ENCODE measurements at places on chromosomes 13 and 19.

GRCh38 chr13:46748300-46748699 lies 48.7 kb downstream of the ESD start:
- no peaks in the 10 kb centered on the region for H3K27me3 ChIP-seq
- DNase-seq, result no peak
- peaks cover 31% of the 10 kb centered on the region for H3K36me3 ChIP-seq
- H3K4me3 ChIP-seq, result no peak overlapping the region
- no peak overlapping the region for H3K27ac ChIP-seq

- peaks cover 8% of the 10 kb centered on the region for H3K36me3 ChIP-seq
- no peak for DNase-seq
- peaks cover 9% of the 10 kb centered on the region for H3K4me1 ChIP-seq
- no peak overlapping the region for H3K4me3 ChIP-seq
- H3K27ac ChIP-seq, result no peak overlapping the region
These were observed 19.6 kb downstream of the ZNF575 start for GRCh38 chr19:43552616-43553015.

DNA sequence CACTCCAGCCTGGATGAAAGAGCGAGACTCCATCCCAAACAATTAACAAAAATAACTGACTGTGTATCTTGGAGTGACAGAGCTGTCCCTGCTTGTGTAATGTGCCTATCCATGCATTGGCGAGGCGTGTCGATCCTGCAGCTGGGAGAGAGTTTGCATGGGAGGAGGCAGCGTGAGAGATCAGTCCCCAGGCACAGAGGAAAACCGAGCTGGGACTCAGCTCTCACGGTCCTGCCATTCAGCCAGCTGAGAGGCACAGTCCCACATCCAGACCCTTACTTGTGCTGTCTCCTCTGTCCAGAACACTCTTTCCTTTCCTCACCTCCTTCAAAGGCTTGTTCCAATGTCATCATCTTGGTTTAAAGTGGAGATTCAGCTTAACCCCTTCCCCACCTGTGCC lies 11.9 kb upstream of the SULT2B1 start:
- no peak overlapping the region for H3K27ac ChIP-seq
- DNase-seq, result no peak
- no peaks in the 10 kb centered on the region for H3K27me3 ChIP-seq

DNA sequence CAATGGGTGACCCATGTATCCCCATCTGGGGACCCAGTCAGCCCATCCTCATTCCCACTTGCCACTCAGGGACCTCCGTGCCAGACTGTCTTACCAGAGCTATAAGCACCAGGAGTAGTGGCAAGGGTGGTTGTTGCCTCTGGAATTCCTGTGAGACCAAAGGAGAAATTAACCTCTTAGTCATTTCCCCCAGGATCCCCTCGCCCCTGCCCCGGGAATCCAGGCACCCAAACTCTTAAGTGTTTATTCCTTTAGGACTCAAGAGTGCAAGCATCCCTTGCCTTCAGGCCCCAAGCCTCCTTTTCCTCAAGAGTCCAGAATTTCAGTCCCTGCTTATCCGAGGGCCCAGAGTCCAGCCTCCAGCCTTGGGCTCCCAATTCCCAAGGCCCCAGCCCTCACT lies 9.2 kb downstream of the NTN5 start:
- DNase-seq, result no peak
- no peak overlapping the region for H3K27ac ChIP-seq
- H3K4me3 ChIP-seq, result no peak overlapping the region
- peaks cover 9% of the 10 kb centered on the region for H3K4me1 ChIP-seq
- no peaks in the 10 kb centered on the region for H3K36me3 ChIP-seq

- H3K4me3 ChIP-seq, result no peak overlapping the region
- H3K36me3 ChIP-seq, result peaks cover 32% of the 10 kb centered on the region
- H3K27ac ChIP-seq, result no peak overlapping the region
- no peaks in the 10 kb centered on the region for H3K27me3 ChIP-seq
- no peak for DNase-seq
- peaks cover 13% of the 10 kb centered on the region for H3K4me1 ChIP-seq
These were observed 2.8 kb upstream of the KCNJ14 start for GRCh38 chr19:48452289-48453190.

DNA sequence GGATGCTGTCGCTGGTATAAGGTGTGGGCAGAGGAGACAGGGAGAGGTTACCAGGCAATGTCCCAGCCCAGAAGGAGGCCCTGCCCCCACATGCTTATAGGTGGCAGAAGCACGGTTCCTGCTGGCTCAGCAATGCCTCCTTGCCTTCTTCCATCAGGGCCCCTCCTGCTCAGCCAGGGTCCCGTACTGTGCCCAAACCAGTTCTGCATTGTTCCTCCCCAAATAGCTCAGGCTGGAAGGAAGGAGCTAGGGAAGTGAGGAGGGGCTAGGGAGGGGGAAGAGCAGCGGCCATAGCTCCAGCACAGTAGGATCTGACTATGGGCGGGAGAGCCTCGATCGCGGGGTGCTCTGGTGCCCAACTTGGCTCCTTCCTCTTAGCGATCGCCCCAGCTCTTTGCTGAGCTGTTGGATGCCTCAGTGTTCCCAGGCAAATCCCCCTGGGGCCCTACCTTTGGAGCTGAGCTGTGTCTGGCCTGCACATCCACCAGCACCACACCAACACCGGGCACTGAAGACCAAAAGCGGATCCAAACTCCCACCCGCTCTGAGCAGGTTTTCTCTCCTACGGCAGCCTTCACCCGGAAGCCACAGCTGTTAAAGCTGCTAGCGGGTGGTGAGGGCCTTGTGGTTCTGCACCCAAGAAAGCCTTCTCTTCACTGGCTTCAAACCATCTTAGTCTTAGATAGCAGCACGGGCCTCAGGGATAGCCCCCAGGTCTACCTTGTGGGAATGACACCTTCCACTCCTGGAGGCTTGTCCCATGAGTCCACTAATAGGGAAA lies 32.1 kb upstream of the PEPD start:
- no peak overlapping the region for H3K27ac ChIP-seq
- DNase-seq, result no peak
- no peaks in the 10 kb centered on the region for H3K36me3 ChIP-seq
- no peaks in the 10 kb centered on the region for H3K27me3 ChIP-seq

DNA sequence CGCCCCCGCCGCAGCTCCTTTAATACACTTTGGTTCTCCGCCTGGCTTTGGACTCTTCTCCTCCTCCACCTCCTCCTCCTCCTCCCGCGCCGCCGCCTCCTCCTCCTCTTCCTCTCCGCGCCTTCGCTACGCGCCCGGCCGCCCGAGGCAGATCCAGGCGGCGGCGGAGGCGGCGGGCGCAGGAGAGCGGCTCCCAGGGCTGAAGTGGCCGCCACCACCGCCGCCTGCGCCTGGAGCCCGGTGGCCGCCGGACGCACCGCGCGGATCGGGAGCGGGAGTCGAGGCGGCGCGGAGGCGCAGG lies at the start of gene ZIC2:
ZIC2 (plus strand) TSS at position 50 of the 301 bp plus-strand sequence. CDS start 281 bp downstream, outside the sequence.
- H3K36me3 ChIP-seq, result no peaks in the 10 kb centered on the region
- peak within 1 kb of the TSS; percentile 61 for H3K4me3 ChIP-seq
- peaks cover 16% of the 10 kb centered on the region for H3K4me1 ChIP-seq
- H3K27me3 ChIP-seq, result peaks cover 59% of the 10 kb centered on the region

GRCh38 chr13:45464141-45464686 lies 525 bp upstream of the COG3 start:
- DNase-seq, result no peak
- H3K4me3 ChIP-seq, result peak overlapping the region; percentile 95
- H3K36me3 ChIP-seq, result peaks cover 22% of the 10 kb centered on the region
- H3K27me3 ChIP-seq, result peaks cover 11% of the 10 kb centered on the region

DNA sequence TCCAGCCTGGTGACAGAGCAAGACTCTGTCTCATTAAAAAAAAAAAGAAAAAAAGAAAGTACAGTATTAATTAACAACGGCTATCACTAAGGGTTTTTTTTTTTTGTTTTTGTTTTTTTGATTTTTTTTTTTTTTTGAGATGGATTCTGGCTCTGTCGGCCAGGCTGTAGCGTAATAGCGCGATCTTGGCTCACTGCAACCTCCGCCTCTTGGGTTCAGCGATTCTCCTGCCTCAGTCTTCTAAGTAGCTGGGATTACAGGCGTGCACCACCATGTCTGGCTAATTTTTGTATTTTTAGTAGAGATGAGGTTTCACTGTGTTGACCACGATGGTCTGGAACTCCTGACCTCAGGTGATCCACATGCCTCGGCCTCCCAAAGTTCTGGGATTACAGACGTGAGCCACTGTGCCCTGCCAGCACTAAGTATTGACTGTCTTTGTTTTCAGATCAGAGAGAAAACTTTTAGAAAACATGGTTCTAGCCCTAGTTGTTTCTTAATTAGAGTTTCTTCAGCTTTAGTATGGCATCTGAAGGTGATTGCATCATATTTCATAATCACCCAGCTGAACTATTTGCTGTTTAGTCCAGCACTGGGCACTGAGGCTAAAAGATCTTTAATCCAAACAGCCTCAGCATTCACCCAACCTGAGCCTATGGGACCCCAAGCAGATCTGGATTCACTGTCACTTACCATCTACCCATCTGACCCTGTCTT lies 2.7 kb upstream of the GATAD2A start:
- peaks cover 6% of the 10 kb centered on the region for H3K36me3 ChIP-seq
- H3K27ac ChIP-seq, result no peak overlapping the region
- no peak for DNase-seq

- H3K27me3 ChIP-seq, result no peaks in the 10 kb centered on the region
- no peak overlapping the region for H3K4me3 ChIP-seq
- DNase-seq, result no peak
- H3K36me3 ChIP-seq, result no peaks in the 10 kb centered on the region
These were observed 193.7 kb downstream of the RFC3 start for GRCh38 chr13:34011552-34012085.

- H3K4me3 ChIP-seq, result no peak overlapping the region
- no peaks in the 10 kb centered on the region for H3K4me1 ChIP-seq
- H3K36me3 ChIP-seq, result no peaks in the 10 kb centered on the region
These were observed 203.2 kb downstream of the TSHZ3 start for GRCh38 chr19:31146015-31146414.

- H3K27me3 ChIP-seq, result no peaks in the 10 kb centered on the region
- peaks cover 11% of the 10 kb centered on the region for H3K4me1 ChIP-seq
These were observed 6.6 kb downstream of the SH2D3A start for GRCh38 chr19:6760606-6761005.

GRCh38 chr19:37243206-37243632 lies 25.2 kb downstream of the ZNF383 start:
- no peak overlapping the region for H3K4me3 ChIP-seq
- no peak for DNase-seq
- no peaks in the 10 kb centered on the region for H3K27me3 ChIP-seq
- H3K27ac ChIP-seq, result no peak overlapping the region

- H3K27ac ChIP-seq, result no peak overlapping the region
- no peak overlapping the region for H3K4me3 ChIP-seq
- H3K27me3 ChIP-seq, result peaks cover 1% of the 10 kb centered on the region
- no peaks in the 10 kb centered on the region for H3K36me3 ChIP-seq
- DNase-seq, result no peak
- no peaks in the 10 kb centered on the region for H3K4me1 ChIP-seq
These were observed 150.5 kb downstream of the UGGT2 start for GRCh38 chr13:95902741-95903140.

- H3K4me1 ChIP-seq, result no peaks in the 10 kb centered on the region
- no peak overlapping the region for H3K4me3 ChIP-seq
- no peaks in the 10 kb centered on the region for H3K36me3 ChIP-seq
- peaks cover 12% of the 10 kb centered on the region for H3K27me3 ChIP-seq
- no peak overlapping the region for H3K27ac ChIP-seq
These were observed 102.7 kb downstream of the SLAIN1 start for GRCh38 chr13:77800219-77800618.

- no peaks in the 10 kb centered on the region for H3K27me3 ChIP-seq
- DNase-seq, result no peak
- H3K4me1 ChIP-seq, result no peaks in the 10 kb centered on the region
- no peaks in the 10 kb centered on the region for H3K36me3 ChIP-seq
- H3K4me3 ChIP-seq, result no peak overlapping the region
These were observed 644.1 kb downstream of the GPC5 start for GRCh38 chr13:92042522-92042921.

GRCh38 chr13:50104493-50104892 lies 89.2 kb downstream of the KCNRG start:
- no peak overlapping the region for H3K4me3 ChIP-seq
- DNase-seq, result no peak
- no peak overlapping the region for H3K27ac ChIP-seq

DNA sequence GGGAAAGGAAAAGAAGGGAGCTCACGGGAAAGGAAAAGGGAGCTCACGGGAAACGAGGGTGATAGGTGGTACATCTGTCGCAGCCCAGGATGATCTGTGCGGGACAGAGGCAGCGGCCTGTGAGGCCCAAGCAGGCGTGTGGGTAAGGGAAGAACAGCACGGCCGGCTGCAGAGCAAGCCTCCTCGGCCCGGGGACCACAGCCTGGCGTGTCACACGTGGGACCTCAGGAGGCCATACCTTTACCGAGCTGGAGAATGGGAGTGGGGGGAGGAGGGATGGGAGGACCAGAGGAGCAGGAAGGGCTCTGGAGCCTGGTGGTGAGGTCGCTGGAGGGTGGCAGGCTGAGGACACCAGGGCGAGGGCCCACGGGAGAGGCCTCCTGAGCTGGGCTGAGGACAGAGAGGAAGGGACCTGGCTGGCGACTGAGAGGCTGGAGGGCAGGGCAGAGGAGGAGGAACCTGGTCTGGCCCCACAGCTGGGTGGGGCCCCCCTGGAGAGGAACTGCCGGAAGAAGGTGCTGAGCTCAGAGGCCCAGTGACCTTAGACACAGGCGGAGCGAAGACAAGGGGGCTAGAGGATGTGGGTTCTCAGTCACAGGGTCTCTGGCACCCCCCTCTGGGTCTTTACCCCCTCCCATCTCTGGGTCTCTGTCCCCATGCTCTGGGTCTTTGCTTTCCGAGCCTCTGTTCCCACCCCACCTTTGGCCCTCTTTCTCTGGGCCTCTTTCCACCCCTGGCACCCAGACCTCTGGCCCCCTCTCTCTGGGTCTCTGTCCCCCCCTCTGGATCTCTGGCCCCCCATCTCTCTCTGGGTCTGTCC lies 2.9 kb upstream of the FTL start:
- DNase-seq, result no peak
- H3K27me3 ChIP-seq, result no peaks in the 10 kb centered on the region
- H3K36me3 ChIP-seq, result peaks cover 26% of the 10 kb centered on the region
- H3K4me1 ChIP-seq, result peaks cover 59% of the 10 kb centered on the region
- peak overlapping the region; percentile 60 for H3K4me3 ChIP-seq

GRCh38 chr19:55698256-55698655 lies 23.2 kb downstream of the EPN1 start:
- no peak for DNase-seq
- no peak overlapping the region for H3K4me3 ChIP-seq
- peaks cover 18% of the 10 kb centered on the region for H3K36me3 ChIP-seq
- H3K27ac ChIP-seq, result no peak overlapping the region
- H3K4me1 ChIP-seq, result no peaks in the 10 kb centered on the region

- no peaks in the 10 kb centered on the region for H3K36me3 ChIP-seq
- DNase-seq, result no peak
- peaks cover 7% of the 10 kb centered on the region for H3K4me1 ChIP-seq
- H3K4me3 ChIP-seq, result no peak overlapping the region
These were observed 305.8 kb downstream of the MTUS2 start for GRCh38 chr13:29125934-29126424.

GRCh38 chr19:33634361-33635091 lies 12.8 kb downstream of the CHST8 start:
- H3K27me3 ChIP-seq, result no peaks in the 10 kb centered on the region
- no peaks in the 10 kb centered on the region for H3K36me3 ChIP-seq
- no peak overlapping the region for H3K4me3 ChIP-seq

GRCh38 chr13:51325837-51326236 lies 13.7 kb upstream of the SERPINE3 start:
- H3K27ac ChIP-seq, result no peak overlapping the region
- H3K36me3 ChIP-seq, result no peaks in the 10 kb centered on the region
- H3K4me3 ChIP-seq, result no peak overlapping the region

Data from activated T-helper 1 cell treated with anti-CD3 and anti-CD28 coated beads, Interleukin-12 subunit alpha, Interleukin-12 subunit beta, Interleukin-2, Interleukin-4 antibody, amounts not matched to agents 30 ng/mL and 10 ng/mL and 1 ng/mL, durations not matched to agents 14 hours and 24 hours and 36 hours (primary cell).